Karpas-422 (cell line): ENCODE measurements at places on chromosomes 1 and 21. TPM values are rescaled to one million over a fixed set of nuclear protein-coding genes. Genes with fewer than 3 reads are reported as not detected.
A peak's percentile ranks its signal among the peaks of the same experiment; 100 is the strongest.

AMY2B gene
- total RNA-seq: 5.3 and 10.8 TPM in 2 replicates

LCE2C gene
- not detected in 2 replicates for total RNA-seq

GRCh38 chr1:50989694-50990093, 19.6 kb downstream of the CDKN2C start:
- H3K36me3 ChIP-seq: no peaks in the 10 kb centered on the region
- peaks cover 19% of the 10 kb centered on the region for H3K4me1 ChIP-seq
- H3K27me3 ChIP-seq: no peaks in the 10 kb centered on the region
- no peak overlapping the region for H3K4me3 ChIP-seq

DNA sequence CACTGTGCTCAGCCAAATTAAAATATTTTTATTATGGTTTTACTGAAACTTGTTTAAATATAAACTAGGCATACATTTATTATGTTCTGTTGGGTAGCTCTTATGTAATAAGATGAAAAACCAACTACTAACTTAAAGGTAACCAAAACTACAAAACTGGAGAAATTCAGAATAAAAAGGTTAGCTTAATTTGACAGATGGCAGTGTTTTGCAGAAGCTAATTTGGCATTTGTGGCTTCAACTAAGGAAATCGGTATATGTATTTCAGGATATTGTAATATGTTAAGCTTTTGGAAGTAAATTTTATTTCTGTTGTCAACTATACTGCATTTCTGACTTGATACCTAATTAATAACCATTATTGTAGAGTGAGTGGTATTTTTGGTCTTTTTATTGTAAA, 18.8 kb downstream of the USP25 start:
- H3K27ac ChIP-seq: no peak overlapping the region
- no peaks in the 10 kb centered on the region for H3K27me3 ChIP-seq
- peaks cover 8% of the 10 kb centered on the region for H3K36me3 ChIP-seq
- no peaks in the 10 kb centered on the region; the same call in 1 of the 2 replicates for H3K4me1 ChIP-seq

DNA sequence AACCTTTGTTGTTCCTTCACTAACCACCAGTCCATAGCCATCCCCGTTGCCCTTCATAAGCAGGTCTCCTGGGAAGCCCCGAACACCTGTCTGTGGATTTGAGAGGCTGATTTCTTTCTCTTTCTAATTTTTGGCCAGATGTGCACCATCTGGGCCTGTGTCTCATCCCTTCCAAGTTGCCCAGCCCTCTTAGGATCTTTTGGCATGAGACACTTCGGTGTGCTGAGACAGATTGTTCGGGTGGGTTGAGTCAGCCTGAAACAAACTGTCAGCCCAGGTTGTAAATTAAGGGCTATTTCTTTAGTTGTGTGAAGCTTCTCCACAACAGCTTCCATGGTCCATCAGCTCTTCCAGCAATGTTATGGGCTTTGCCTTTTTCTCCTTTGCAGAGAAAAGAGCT, 1.4 kb upstream of the DNAJC11 start:
- no peak overlapping the region for H3K4me3 ChIP-seq
- no peaks in the 10 kb centered on the region for H3K27me3 ChIP-seq
- H3K27ac ChIP-seq: no peak overlapping the region

G0S2 gene
- 6.9 and 17.2 TPM in 2 replicates for total RNA-seq

GRCh38 chr1:33435096-33435820, 4.4 kb upstream of the PHC2 start:
- H3K27ac ChIP-seq: no peak overlapping the region
- no peaks in the 10 kb centered on the region for H3K36me3 ChIP-seq
- H3K27me3 ChIP-seq: no peaks in the 10 kb centered on the region
- no peak for DNase-seq
- no peak overlapping the region for H3K4me3 ChIP-seq

KRTAP10-4 gene
- total RNA-seq: not detected in 2 replicates

- peaks cover 3% of the 10 kb centered on the region for H3K4me1 ChIP-seq
These were observed 18.8 kb upstream of the SRM start for GRCh38 chr1:11078631-11079030.

- no peak for DNase-seq
- H3K4me3 ChIP-seq: 0 out of 2 replicates have a peak overlapping the region, but pooled peaks have one; percentile 5
- no peaks in the 10 kb centered on the region for H3K27me3 ChIP-seq
- H3K27ac ChIP-seq: no peak overlapping the region
These were observed 287.3 kb upstream of the SGIP1 start for GRCh38 chr1:66246351-66247269.

USF1 gene
- total RNA-seq: 61.2 and 111 TPM in 2 replicates

CR2 gene
- 0.11 TPM in 1 of 2 replicates, not detected in the other for total RNA-seq

PLA2G5 gene
- not detected in 2 replicates for total RNA-seq

DNA sequence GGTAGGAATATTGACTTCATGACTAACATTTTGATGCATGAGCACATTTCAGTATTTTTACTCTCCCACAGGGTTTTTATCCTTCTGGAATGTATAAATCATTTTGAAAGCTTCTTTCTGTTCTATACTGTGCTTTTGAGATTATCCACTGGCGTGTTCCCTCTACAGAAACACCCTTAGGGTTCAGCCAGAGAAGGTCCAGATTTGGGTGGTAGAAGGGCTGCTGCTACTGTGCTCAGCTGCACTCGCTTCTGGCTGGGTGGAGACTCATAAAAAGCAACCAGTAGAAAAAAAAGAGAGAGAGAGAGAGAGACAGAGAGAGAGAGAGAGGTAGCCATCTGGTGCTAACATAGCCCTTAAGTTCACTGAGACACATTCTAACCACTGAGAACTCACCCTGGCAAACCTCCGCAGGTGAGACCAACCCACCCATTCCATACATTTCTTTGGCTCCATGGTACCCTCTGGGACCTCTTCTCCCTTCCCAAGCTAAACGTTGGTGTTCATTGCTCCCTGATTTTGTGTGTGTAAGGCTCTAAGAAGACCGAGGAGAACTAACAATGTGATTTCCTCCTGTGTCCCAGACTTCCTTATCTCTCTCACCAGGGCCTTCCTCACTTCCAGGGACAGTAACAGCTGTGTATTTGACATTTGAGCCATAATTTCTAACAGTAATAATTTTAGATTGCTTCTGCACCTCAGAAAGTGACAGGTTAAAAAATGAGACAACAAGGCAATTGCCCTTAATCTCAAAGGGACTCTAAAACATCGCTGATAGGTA, 7.2 kb downstream of the APCS start:
- DNase-seq: no peak
- no peaks in the 10 kb centered on the region for H3K27me3 ChIP-seq
- H3K4me1 ChIP-seq: no peaks in the 10 kb centered on the region
- H3K4me3 ChIP-seq: no peak overlapping the region
- H3K27ac ChIP-seq: no peak overlapping the region
- no peaks in the 10 kb centered on the region for H3K36me3 ChIP-seq

GRCh38 chr1:234089396-234089795, 184.9 kb downstream of the SLC35F3 start:
- H3K4me1 ChIP-seq: no peaks in the 10 kb centered on the region
- H3K36me3 ChIP-seq: no peaks in the 10 kb centered on the region
- no peak overlapping the region for H3K4me3 ChIP-seq
- peak; percentile 56 for DNase-seq
- H3K27me3 ChIP-seq: no peaks in the 10 kb centered on the region
- H3K27ac ChIP-seq: no peak overlapping the region

DNA sequence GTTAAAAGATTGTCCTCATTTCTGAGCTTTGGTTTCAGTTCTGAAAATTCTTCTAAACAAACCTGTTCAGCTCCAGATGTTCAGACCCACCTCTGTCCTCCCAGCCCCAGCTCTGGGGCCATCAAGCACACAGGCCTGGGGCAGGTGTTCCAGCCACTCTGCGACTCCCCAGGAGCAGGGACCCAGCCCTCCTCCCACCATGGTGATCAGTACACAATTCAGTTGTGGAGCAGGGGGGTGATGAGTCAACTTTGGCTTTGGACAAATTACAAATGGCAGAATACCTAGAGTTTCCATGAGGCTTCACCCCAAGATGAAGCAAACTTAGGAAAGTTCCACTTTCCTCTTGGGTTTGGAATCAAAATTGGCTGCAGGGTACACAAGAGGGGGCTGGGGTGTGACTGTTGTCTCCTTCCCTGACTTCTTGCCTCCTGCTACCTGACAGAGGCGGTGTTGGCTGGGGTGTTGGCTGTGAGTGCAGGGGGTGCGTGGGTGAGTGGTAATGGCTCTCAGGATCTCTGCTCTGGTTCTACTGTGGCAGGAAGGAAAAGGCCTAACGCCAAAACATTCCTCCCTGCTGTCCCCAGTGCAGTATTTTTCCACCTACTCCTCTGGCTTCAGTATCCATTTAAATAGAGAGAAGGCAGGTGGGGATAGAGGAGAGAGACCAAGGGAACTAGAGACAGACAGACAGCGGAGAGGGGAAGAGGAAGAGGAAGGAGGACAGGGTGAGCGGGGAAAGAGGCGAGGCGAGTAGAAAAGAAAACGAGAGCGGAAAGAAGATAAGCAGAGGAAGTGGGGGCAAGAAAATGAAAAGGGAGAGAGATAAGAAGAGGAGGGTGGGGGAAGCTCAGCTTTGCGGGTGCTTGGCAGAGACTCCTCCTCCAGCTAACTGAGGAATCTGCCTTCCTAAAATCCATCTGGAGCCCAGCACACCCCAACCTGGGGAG, 20.6 kb upstream of the LRRN2 start:
- H3K4me3 ChIP-seq: no peak overlapping the region
- no peak overlapping the region for H3K27ac ChIP-seq

- no peak overlapping the region for H3K4me3 ChIP-seq
- no peak for DNase-seq
- peaks cover 45% of the 10 kb centered on the region for H3K4me1 ChIP-seq
- H3K27me3 ChIP-seq: no peaks in the 10 kb centered on the region
These were observed 33.1 kb upstream of the APOBEC4 start for GRCh38 chr1:183686229-183686628.

MRPL39 gene
- 40.0 and 47.9 TPM in 2 replicates for total RNA-seq

- no peak for DNase-seq
- H3K36me3 ChIP-seq: no peaks in the 10 kb centered on the region
- H3K27ac ChIP-seq: no peak overlapping the region
- H3K4me3 ChIP-seq: no peak overlapping the region
- 0 out of 2 replicates have a peak, but pooled peaks cover 2% of the 10 kb centered on the region for H3K4me1 ChIP-seq
These were observed 189.6 kb downstream of the NRIP1 start for GRCh38 chr21:14875186-14875585.

GRCh38 chr1:77825131-77825709, 45.8 kb downstream of the MIGA1 start:
- H3K27ac ChIP-seq: peak overlapping the region; percentile 67
- H3K4me3 ChIP-seq: no peak overlapping the region
- peak; percentile 85 for DNase-seq
- no peaks in the 10 kb centered on the region for H3K27me3 ChIP-seq
- H3K36me3 ChIP-seq: no peaks in the 10 kb centered on the region; the same call in 1 of the 2 replicates

OR2L3 gene
- total RNA-seq: not detected in 2 replicates

EPHA10 gene
- not detected in 2 replicates for total RNA-seq

- H3K27me3 ChIP-seq: no peaks in the 10 kb centered on the region
- H3K27ac ChIP-seq: no peak overlapping the region
- H3K4me3 ChIP-seq: no peak overlapping the region
- no peak for DNase-seq
- H3K36me3 ChIP-seq: no peaks in the 10 kb centered on the region
These were observed 148.9 kb downstream of the PBX1 start for GRCh38 chr1:164707868-164708331.

ATP1A2 gene
- not detected in 2 replicates for total RNA-seq
